ENCODE measurements at places on chromosomes 2 and 18.

DNA sequence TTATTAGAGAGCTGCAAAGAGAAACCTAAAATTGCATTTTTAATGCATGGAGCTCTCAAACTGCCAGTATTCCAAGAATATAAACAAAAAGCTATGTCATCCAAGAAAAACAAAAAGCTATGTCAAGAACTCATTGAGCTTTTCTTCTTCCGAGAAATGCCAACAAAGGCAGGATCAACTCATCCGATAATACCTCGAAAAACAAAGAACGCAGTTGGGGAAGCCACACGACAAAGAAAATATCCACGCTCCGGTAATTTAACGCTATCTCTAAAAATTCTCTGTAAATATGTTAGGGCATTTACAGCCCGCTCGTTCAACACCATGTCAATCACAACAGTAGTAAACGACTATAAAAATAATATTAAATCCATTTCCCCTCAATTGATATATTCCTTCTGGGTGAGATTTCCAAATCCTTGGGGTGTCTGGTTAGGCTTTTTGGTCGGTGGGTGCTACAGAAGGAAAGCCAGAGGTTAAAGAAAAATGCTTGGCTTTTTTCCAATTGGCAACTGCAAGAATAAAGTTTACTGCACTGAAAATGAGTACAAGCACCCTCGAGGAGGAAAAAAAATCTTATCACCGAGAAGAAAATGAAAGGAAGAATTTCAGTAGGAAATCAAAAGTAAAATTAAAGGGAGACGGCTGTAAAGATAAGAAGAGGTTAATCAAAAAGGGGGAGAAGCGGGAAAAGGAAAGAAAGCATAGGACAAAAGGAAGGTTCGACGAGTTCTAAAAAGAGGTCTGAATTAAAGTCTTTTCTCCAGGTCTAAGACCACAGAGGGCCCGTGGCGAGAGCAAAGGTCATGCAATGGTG, 856 bp downstream of the TIA1 start:
- no peak for DNase-seq

- DNase-seq, result no peak
Observed at GRCh38 chr2:7201851-7202250, 284.6 kb downstream of the RNF144A start.

- DNase-seq, result no peak
Observed at GRCh38 chr2:10863837-10864236, 47.9 kb upstream of the KCNF1 start.

GRCh38 chr18:10351858-10352257, 102.6 kb upstream of the APCDD1 start:
- DNase-seq, result no peak

DNA sequence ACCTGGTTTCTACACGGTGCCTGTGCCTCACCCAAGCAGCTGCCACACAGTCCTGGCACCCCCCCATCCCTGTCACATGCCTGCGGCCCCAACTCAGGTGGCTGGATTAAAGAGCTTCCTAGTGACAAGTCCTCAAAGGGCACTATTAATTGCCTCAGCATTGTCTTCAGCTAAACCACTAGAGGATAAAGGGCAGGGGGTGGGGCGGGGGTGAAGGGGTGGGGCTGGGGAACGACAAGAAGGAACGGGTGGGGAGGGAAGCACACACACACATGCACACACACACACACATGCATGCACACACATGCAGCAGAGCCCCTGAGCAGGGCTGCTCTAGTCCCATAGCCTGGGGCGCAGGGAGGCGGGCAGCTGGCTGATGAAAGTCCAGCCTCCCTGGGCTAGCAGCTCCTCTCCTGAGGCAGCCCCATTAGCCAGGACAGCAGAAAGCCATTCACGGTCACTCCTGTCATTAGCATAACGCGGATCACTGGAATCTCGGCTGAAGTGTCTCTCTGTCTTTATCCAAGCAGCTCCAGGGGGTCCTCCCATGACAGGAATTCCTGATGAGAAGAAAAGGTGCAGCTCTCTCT, 7.4 kb upstream of the TEX261 start:
- no peak for DNase-seq
